Neural crest cell (in vitro differentiated cells): ENCODE measurements at places on chromosomes 5 and 9. TPM values are rescaled to one million over a fixed set of nuclear protein-coding genes. Genes with fewer than 3 reads are reported as not detected.
A peak's percentile ranks its signal among the peaks of the same experiment; 100 is the strongest.

Gene IFNK
- not detected in 2 replicates for total RNA-seq

Gene UAP1L1
- 2.6 and 2.9 TPM in 2 replicates for total RNA-seq

Gene NSUN2
- 75.0 and 76.9 TPM in 2 replicates for total RNA-seq

- DNase-seq = no peak
These were observed 95.0 kb downstream of the KIAA1958 start for GRCh38 chr9:112581469-112582176.

GRCh38 chr9:14212077-14212476, 101.9 kb downstream of the NFIB start:
- no peak for DNase-seq

GRCh38 chr5:28766565-28767158, 1728.3 kb upstream of the CDH9 start:
- DNase-seq = peak; percentile 5

DNA sequence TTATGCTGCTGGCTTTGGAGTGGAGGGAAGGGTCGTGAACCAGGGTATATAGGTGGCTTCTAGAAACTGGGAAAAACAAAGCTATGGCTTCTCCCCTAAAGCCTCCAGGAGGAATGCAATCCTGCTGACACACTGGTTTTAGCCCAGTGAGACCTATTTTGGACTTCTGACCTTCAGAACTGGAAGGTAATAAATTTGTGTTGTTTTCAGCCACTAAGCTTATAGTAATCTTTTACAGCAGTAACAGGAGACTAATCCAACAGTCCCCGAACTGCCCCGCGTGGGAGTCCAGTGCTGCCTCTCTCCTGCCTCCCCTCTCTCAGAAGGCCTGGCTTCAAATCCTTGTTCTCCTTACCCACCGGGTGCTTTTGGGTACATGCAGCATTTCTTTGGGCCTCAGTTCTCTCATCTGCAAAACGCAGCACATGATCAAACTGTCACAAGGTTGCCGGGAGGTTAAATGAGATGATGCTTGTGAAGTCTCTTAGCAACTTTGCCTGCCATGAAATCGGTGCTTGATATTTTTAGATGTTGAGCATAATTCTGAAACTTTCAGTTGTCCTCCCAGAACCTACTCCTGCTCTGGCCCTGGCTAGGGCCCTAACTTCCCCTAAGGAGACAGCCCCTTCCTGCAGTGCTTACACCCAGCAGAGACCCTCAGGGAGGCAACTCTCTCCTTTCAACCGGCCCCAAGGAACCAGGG, 127.3 kb upstream of the BOD1 start:
- DNase-seq = no peak

Gene HCN1
- total RNA-seq = 1.0 and 1.2 TPM in 2 replicates

Gene C9orf50
- 0.26 and 0.27 TPM in 2 replicates for total RNA-seq

Gene SLC34A3
- total RNA-seq = not detected in 2 replicates

Gene MOB3B
- 20.5 and 21.8 TPM in 2 replicates for total RNA-seq

Gene LPAR1
- total RNA-seq = 10.2 and 11.3 TPM in 2 replicates

GRCh38 chr9:114286146-114286679, 36.7 kb upstream of the ORM1 start:
- no peak for DNase-seq

DNA sequence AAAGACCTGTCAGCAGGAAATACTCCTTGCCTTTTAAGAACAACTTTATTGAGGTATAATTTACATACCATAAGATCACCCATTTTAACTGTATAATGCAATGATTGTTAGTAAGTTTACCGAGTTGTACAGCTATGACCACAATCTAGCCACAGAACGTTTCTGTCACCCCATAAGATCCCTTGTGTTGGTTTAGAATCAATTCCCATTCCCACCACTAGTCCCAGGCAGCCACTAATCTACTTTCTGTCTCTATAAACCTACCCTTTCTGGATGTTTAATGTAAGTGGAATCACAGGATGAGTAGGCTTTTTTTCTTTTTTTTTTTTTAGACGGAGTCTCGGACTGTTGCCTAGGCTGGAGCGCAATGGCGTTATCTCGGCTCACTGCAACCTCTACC, 4.4 kb downstream of the GPR107 start:
- DNase-seq = no peak

Gene SPATA31E1
- total RNA-seq = 0.16 and 0.21 TPM in 2 replicates

- no peak for DNase-seq
These were observed 226.8 kb downstream of the CETN3 start for GRCh38 chr5:90182726-90183125.

Gene NTRK2
- 20.1 and 20.6 TPM in 2 replicates for total RNA-seq

DNA sequence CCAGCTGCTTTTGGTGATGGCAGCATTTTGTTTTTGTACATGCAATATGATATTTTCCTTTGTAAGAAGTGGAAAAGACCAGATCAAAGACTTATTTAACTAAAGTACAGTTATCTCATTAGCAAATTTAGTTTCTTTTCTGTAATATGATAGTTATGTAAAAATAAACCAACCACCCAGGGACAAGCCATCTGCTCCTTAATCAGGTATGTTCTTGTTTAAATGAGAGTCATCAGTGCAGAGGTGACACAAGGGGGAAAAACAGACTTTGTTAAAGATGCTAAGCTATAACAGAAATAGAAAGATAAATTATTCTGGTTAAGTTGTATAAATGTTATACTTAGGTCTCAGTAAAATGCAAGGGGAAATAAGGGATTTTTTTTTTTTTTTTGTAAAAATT, 805.7 kb upstream of the SEMA6A start:
- no peak for DNase-seq
